ENCODE measurements at places on chromosomes 16 and 17. TPM values are rescaled to one million over a fixed set of nuclear protein-coding genes. Genes with fewer than 3 reads are reported as not detected.

DNA sequence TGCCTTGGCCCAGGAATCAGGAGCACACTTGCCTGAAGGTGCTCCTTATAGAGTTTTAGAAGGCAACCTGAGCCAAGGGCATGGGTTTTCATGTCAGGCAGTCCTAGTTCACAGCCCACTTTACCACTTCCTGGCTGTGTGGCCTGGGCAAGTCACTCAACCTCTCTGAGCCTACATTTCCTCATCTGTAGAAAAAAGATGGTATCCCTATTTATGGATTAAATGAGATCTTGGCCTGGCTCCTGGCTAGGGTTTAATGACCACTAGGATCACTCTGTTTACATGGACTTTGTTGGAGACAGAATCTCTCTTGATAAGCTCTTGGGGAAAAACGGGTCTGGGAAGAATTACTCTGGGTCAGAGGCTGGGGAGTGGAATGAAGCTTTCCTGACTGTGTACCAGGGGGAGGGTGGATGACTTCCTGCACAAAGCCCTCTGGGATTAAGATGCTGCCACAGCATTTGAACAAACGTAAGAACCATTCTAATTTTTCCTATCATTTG lies 2.3 kb downstream of the MT2A start:
- DNase-seq, result no peak

GRCh38 chr16:68421076-68421475 lies 27.2 kb downstream of the SMPD3 start:
- no peak for DNase-seq

DNA sequence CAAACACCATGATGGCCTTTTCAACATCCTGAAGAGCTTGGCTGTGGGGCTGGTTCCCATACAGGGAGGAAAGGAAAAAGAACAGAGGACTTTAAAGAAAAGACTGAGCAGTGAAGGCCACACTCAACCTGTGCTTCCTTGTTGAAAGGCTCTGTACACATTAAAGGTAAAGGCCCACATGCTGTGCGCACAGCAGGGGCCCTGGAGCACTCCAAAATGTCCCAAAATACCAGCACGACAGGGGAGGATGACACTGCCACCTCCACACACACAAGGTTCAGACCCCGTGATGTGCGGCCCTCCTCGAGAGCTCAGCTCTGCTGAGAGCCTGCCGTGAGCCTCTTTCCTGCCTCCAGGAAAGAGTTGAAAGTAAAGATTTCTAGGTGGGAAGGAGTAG lies 36.5 kb downstream of the FANCA start:
- DNase-seq, result no peak

GRCh38 chr17:73591296-73592078 lies 52.8 kb downstream of the SDK2 start:
- DNase-seq, result no peak

Gene GRAPL
- 1.2 TPM for total RNA-seq

DNA sequence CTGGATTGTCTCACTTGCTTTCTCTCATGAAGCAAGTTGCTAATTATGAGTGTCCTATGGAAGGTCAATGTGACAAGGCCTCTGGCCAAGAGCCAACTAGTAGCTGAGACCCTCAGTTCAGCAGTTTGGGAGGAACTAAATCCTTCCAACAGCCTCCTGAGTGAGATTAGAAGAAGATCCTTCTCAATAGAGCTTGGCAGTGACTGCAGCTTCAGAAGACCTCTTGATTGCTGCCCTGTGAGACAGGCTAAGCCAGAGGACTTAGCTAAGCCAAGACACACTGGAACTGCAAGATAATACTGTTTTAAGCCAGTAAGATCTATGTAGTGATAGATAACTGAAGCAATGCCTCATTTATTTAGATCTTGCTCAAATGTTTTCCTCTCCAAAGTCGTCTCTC lies 34.3 kb downstream of the PCTP start:
- DNase-seq, result no peak

Gene ANKFN1
- 2.4 TPM for total RNA-seq

- no peak for DNase-seq
These were observed 5.3 kb upstream of the HEXD start for GRCh38 chr17:82412535-82413520.

GRCh38 chr16:25224731-25225319 lies 8.1 kb downstream of the AQP8 start:
- DNase-seq, result no peak

Gene LRRC37A2
- 9.4 TPM for total RNA-seq

- no peak for DNase-seq
These were observed 208.9 kb downstream of the C16orf95 start for GRCh38 chr16:87108278-87108677.

DNA sequence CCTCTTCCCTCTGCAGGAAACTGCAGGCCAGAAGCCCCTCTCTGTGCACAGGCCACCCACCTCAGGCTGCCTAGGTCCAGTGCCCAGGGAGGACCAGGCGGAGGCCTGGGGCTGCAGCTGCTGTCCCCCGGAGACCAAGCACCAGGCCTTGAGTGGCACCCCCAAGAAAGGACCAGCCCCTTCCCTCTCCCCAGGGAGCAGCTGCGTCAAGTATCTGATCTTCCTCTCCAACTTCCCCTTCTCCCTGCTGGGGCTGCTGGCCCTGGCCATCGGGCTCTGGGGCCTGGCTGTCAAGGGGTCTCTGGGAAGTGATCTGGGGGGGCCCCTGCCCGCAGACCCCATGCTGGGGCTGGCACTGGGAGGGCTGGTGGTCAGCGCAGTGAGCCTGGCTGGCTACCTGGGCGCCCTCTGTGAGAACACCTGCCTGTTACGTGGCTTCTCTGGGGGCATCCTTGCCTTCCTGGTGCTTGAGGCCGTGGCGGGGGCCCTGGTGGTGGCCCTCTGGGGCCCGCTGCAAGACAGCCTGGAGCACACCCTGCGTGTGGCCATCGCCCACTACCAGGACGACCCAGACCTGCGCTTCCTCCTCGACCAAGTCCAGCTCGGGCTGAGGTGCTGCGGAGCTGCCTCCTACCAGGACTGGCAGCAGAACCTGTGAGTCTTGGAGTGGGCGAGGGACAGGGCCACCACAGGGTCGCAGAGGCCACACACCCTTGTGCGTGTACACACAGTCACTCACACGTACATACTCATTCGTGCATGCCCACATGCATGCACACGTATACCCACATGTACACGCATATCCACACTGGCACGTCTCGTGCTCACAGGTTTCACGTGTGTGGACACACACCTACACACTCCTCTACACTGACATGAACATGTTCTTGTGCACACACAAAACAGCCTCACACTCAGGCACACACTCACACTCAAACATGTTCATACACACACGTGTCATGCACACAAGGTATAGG lies 8.3 kb downstream of the TSPAN10 start:
- no peak for DNase-seq

Gene ZFPM1
- 1.2 TPM for total RNA-seq

Gene RASD1
- total RNA-seq, result 11.0 TPM

- no peak for DNase-seq
These were observed 344.2 kb downstream of the CPPED1 start for GRCh38 chr16:12459391-12460063.

DNA sequence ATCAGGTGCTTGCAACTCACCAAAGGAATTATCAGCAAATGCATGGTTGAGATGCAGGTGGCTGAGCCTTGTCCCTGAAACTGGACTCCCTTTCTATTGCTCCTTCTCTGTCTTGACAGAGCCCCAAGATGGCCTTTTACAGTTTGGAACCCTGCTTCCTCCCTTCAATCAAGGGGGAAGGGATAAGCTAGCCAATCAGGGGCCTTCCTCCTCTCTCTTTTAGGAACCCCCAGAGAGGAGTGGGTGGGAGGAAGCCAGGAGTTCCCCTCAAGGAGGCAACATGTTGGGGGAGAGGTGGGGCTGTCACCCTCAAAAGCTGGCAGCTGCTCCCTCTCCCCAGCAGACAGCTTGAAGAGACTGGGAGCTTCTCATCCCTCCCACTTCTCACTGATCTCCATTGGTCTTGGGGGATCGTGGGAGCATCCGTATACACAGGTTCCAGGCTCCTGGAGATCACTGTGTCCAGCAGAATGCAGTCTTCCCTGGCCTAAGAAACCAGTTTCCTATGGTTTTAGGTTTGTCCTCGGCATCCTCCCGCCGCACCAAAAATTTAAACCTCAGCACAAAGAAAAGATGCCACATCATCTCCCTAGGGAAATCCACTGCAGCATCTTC lies 7.2 kb downstream of the RASL10B start:
- no peak for DNase-seq

Gene ALDH3A1
- total RNA-seq, result 0.41 TPM

DNA sequence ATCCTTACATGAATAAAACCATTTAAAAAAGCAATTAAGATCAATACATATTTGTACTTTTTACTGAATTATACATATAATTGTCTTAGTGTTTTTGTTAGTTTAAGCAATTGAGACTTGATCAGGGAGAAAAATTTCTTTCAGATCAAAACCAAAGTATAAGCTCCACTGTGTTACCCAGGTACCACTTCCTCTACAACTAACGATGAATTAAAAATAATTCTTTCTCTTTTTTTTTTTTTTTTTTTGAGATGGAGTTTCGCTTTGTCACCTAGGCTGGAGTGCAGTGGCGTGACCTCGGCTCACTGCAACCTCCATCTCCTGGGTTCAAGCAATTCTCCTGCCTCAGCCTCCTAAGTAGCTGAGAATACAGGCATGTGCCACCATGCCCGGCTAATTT lies 6.8 kb downstream of the FBXO47 start:
- DNase-seq, result no peak

Gene GNGT2
- total RNA-seq, result not detected

Gene TRPV3
- 0.82 TPM for total RNA-seq

Gene RAB40C
- 25.3 TPM for total RNA-seq

Gene SEBOX
- not detected for total RNA-seq

DNA sequence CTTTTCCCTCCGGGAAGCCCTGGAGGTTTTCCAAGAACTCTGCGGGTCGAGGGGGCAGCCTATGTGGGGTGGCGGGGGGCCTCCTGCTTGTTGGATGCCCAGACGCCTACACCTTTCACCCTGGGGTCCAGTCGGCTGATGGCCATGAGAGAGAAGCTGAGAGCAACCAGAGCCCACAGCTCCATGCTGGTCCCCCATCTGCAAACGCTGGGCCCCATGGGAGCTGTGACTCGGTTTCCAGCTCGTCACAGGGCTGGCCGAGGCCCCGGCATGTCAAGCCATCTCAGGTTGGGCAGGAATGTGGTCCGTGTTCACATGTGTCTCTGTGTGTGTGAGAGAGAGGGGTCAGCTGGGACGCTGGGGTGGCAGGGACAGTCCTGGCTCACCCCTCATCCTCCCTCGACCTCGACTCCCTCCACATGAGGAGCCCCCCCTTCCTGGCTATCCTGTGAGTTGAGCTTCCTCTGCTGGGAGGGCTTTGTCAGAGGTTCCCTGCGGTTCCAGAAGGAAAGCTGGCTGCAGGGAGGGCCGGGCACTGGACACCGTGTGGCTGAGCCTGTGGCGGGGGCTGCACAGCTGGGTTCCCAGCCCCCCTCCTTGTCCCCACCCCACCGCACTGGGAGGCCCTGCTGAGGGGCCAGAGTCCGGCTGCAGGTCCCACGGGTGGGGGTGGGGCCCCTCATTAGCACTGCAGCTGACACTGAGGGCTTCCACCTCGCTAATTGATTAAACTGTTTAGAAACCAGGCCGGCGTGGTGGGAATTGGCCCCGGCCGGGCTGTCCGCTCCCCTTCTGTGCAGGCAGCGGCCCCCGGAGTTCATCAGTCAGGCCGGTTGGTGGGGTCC lies 19.1 kb downstream of the METRNL start:
- DNase-seq, result no peak

- no peak for DNase-seq
These were observed 16.3 kb downstream of the C16orf46 start for GRCh38 chr16:81060576-81061306.
